Stimulated activated naive CD8-positive, alpha-beta T cell treated with anti-CD3 and anti-CD28 coated beads, Interleukin-15, Interleukin-2, amounts not matched to agents 100 U/mL and 50 U/mL, for 24 hours (primary cell): ENCODE measurements at places on chromosomes 5 and 9.

- peak; percentile 24 for DNase-seq
Observed at GRCh38 chr9:69180670-69181069, 6.6 kb downstream of the TJP2 start.

DNA sequence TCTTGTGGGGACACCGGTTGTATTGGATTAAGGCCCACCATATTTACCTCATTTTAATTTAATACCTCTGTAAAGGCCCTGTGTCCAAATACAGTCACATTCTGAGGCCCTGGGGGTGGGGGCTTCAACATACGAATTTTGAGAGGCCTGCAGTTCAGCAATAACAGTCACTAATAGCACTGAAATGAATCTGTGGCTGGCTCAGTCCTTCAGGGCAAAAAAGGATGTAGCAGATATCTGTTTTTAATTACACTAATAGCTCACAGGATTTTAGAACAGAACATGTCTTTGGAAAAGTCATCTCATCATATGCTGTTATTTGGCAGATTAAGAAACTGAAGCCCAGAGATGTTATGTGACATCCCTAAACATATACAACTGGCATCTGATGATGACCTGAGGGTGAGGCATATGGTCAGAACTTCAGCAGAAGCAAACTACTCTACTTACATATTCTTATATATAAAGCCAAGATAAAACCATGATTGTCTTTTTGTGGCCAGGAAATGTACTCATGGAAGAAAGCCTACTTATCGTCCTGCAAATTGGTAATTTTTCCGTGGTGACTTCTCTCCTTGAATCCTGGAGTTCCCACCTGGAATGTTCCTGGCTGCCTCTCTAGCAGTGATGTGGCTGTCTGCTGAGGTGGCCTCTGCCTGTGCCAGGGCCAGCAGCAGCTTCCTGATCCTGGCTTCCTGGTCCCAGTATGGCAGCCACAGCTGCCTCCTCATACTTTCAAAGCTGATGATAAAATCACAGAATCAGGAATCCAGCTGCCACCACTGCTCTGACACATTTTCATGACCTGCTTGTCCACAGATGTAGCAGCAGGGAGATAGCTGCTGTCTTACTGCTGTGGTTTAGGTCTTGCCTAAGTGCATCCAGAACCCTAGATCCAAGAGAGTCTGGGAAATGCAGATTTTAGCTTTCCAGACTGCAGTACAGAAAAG is 72.1 kb upstream of the ANKRD55 start:
- DNase-seq: no peak

- no peak for DNase-seq
Observed at GRCh38 chr5:120873083-120873482, 409.0 kb downstream of the PRR16 start.

DNA sequence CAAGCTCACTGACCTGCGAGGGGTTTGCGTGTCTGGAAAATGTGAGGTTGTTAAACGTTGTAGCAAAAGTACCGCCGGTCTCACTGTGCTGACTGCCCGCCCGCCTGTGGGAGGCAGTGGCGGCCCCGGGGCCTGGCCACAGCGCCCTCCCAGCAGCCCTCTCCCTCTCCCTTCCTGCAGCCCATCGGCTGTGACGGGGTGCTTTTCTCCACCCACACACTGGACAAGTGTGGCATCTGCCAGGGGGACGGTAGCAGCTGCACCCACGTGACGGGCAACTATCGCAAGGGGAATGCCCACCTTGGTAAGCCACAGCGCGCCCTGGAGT is 6.2 kb downstream of the ADAMTSL2 start:
- no peak for DNase-seq

DNA sequence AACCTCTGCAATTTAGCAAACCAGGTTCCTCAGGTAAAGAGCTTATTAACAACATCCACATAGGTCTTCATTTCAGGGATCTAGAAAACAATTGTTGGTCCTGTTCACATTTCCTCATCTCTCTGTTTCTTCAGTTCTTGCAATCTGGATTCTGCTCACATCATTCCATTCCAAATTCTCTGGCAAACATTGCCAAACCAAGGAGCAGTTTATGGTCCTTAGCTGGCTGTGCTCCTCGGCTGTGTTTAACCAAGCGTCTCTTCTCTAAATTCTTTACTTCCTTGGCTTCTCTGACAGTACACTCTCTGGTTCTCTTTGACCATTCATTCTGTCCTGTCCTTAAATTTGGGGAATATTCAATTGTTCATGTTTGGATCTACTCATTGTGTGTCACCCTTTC is 65.8 kb upstream of the RANBP3L start:
- DNase-seq: no peak

GRCh38 chr9:110895147-110895905 is 142.9 kb downstream of the LPAR1 start:
- no peak for DNase-seq

DNA sequence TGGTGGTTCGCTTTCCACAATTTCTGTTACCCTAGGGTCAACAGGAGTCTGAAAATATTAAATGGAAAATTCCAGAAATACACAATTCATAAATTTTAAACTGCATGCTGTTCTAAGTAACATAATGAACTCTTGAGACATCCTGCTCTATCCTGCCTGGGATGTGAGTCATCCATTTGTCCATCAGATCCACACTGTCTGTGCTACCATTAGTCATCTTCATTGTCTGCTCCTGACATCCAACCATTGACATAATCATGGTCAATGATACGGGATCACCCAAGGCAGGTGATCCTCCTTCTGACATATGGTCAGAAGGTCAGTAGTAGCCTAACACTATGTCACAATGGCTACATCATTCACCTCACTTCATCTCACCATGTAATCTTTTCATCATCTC is 276.7 kb upstream of the KIF2A start:
- no peak for DNase-seq

DNA sequence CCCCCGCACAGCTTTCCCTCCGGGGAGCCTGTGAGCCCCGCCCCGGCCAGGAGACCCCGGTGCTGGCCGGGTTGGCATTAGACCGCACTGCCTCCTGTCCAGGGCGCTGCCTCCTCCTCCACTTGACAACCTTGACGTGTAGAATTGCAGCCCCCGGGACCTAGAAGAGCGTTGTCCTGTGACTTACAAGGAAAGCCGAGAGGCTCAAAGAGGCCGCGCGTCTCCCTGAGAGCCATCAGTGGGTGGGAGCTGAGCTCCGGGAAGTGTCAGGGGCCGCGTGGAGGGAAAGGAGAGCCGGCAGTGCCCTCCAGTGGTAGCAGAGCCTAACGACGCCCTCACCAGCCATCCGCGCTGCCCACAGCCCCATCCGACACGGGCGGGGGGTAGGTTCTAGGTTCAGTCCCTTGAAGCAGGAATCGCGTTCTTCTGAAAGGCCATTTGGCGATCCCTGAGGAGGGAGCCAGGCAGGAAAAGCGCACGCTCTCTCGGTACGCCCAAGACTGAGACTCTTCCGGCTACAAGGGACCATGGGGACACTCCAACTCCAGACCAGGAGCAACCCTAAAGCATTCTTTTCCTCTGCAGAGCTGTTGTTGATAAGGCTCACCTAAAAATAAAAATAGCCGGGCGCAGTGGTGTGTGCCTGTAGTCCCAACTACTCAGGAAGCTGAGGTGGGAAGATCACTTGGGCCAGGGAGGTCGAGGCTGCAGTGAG is 40.6 kb upstream of the SAP30L start:
- DNase-seq: peak; percentile 82

GRCh38 chr5:138901716-138902115 is 26.6 kb upstream of the LRRTM2 start:
- no peak for DNase-seq

GRCh38 chr5:172860520-172861443 is 26.7 kb downstream of the ERGIC1 start:
- DNase-seq: no peak

DNA sequence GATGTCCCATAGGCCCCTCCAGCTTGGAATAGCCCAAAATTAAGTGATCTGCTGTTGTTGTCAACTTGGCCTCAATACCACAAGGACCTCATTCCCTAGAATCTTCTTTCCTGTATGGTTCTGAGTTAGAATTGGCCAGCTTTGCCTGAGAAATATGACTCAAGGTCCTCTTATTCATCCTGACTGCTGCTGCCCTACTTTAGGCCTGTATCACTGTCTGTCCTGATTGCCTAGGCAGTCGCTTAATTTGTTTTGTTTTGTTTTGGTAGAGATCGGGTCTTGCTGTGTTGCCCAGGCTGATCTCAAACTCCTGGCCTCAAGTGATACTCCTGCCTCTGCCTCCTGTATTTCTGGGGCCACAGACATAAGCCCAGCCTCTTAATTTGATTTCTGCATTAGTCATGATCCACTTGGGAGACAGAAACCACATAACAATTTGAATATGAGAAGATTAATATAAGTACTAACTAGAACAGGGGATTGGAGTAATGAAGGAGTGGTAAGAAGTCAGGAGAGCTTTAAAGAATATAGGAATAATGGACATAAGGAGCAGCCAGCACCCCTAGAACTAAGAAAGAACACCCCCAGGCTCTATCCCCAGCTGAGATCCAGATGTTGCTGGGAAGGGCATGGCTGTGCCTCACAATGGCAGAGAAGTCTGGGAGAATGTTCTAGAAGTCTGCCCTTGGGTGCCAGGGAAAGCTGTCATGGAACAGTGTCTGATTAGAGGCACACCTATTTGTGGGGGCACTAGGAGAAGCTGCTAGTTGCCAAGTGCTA is 4.6 kb downstream of the TEX53 start:
- DNase-seq: no peak

DNA sequence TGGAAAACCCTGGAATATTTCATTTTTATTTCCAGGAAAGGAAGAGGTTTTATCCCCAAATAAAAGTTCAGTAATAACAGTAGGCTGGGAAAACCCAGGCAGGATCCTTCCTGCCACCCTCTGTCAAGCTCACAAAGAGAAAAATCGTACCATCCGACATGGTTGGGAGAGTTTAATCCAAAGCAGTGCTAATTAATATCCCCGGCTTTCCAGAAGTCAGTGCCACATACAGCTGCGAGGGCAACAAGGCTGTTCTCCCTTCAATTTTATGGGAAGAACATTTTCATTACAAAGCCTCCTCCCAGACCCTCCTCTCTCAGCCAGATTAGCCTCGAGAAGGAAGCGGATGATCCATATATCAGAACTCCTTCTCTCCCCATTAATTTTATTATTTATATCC is 95.5 kb downstream of the PAX5 start:
- DNase-seq: no peak

GRCh38 chr9:132238026-132238972 is 76.4 kb downstream of the NTNG2 start:
- DNase-seq: no peak

GRCh38 chr9:21030389-21031035 is 928 bp downstream of the HACD4 start:
- DNase-seq: peak; percentile 22

DNA sequence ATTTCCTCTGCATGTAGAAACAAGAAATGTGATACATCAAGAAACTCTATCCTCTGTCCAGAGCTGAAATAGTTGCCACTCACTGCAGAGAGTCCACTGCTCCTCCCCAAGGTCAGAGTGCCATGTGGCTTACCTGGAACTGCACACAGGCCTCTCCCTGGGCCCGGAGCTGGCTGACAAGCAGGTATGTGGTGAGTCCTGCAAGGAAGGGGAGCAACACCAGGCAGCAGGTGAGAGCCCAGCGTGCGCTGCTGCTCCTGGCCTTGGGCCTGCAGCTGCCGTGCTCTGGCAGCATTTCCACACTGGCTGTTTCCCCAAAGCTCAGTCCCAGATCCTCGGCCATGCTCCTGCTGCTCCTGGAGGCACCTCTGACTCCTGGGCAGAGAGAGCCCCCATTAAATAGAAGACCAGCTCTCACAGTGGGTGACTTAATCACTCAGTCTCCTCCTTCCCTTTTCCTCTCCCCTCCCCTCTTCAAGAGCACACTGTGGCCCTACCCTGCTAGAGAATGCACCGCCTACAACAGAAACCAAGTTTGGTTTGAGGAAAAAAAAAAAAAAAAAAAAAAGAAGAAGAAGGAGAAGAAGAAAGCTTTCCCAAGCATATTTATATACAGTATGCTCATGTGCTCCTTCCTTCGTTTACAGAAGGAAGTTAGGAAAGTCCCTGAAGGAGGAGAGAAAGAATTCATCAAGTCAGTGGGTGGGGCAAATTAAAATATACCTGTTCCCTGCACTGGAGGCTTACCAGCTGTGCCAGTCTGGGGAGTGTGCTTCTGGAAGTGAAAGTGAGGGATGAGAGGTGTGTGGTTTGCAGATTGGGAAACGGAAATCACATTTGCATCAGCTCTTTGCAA is at the start of gene TNFSF15:
TNFSF15 (minus strand) TSS at position 370 of the 856 bp plus-strand sequence; CDS start at position 343, 27 bp downstream.
- no peak for DNase-seq
